ENCODE measurements at places on chromosomes 2 and 18.

- DNase-seq: no peak
These were observed 27.3 kb downstream of the LAMA3 start for GRCh38 chr18:23716516-23716915.

GRCh38 chr2:155730804-155731203, 601.7 kb downstream of the NR4A2 start:
- no peak for DNase-seq

- DNase-seq: no peak
These were observed 70.3 kb downstream of the SCN1A start for GRCh38 chr2:166057370-166058164.

DNA sequence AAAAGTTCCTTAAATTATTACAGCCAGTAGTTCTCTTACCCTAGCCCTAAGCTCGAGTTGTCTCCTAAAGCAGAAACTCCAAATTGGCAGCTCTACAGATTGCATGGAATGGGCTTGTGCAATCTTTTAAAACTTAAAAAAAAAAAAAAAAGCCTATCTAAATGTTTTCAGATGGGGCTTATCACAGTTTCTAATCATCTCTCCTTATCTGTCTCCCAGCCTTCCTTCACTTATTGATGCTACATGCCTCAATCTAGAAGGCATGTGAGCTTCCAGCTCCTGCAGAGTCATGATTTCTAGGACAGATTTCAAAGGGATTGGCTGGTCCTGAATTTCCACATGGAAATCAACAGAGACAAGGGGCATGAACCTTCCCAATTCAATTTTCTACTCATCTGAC, 33.1 kb upstream of the PELI1 start:
- no peak for DNase-seq

DNA sequence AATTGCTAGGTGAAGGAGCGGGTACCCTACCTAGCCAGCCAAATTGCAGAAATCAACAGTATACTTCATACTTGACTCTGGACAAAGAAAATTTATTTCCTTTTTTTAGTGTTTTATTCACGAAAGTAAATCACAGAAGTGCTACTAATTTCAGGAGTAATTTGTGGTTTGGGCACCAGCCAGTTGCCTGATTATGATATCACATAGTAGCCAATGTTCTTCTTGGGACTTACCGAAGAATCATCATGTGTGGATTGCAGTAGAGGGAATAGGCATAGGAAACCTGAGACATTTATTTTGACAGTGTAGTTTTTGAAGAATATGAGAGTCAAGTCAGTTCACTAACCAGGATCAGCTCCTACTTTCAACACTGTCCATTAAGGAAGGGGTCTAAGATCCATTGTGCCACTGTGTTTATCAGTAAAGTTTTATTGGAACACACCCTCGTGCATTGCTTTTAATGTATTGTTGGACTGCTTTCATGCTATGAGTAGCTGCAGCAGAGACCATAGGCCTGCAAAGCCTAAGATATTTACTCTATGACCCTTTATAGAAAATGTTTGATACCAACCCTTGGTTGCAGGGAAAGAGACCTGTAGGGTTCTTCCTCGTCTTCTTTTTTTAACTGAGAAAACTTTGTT, 32.1 kb downstream of the TNFRSF11A start:
- no peak for DNase-seq

GRCh38 chr18:62981566-62981965, 266.2 kb downstream of the PHLPP1 start:
- DNase-seq: no peak

GRCh38 chr2:9262671-9263171, 56.1 kb downstream of the ASAP2 start:
- no peak for DNase-seq

DNA sequence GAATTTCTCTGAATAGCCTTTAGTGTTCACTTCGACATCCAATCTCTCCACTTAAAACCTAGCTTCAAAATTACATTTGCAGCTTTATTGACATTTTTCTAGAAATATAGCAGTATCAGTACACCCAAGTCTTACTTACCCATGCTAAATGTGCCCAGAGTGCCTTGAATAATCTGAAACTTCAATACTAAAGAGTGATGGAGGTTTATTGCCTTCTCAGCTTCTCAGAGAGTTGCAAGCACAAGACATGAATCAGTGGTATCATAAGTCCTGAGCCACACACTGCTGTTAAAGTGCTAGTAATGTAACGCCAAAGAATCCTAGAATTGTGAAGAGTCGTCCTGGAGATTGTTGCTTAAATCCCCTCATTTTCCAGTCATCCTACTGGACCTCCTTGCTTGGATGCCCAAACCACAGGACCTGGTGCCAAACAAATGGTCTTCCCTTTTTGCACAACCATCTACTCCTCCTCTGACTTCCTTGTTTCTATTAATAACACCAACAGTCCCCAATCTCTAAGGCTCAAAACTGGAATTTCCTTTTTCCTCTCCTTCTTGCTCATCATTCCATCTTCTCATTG, 83.2 kb upstream of the SPATS2L start:
- DNase-seq: no peak

DNA sequence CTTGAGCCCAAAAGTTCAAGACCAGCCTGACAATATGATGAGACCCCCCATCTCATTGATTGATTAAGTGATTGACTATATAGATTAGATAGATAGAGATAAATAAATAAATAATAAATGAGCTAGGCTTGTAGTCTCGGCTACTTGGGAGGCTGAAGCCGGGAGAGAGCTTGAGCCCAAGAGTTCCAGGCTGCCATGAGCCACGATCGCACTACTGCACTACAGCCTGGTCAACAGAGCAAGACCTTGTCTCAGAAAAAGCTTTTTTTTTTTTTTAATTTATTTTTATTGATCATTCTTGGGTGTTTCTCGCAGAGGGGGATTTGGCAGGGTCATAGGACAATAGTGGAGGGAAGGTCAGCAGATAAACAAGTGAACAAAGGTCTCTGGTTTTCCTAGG, 12.4 kb downstream of the EIPR1 start:
- DNase-seq: no peak

DNA sequence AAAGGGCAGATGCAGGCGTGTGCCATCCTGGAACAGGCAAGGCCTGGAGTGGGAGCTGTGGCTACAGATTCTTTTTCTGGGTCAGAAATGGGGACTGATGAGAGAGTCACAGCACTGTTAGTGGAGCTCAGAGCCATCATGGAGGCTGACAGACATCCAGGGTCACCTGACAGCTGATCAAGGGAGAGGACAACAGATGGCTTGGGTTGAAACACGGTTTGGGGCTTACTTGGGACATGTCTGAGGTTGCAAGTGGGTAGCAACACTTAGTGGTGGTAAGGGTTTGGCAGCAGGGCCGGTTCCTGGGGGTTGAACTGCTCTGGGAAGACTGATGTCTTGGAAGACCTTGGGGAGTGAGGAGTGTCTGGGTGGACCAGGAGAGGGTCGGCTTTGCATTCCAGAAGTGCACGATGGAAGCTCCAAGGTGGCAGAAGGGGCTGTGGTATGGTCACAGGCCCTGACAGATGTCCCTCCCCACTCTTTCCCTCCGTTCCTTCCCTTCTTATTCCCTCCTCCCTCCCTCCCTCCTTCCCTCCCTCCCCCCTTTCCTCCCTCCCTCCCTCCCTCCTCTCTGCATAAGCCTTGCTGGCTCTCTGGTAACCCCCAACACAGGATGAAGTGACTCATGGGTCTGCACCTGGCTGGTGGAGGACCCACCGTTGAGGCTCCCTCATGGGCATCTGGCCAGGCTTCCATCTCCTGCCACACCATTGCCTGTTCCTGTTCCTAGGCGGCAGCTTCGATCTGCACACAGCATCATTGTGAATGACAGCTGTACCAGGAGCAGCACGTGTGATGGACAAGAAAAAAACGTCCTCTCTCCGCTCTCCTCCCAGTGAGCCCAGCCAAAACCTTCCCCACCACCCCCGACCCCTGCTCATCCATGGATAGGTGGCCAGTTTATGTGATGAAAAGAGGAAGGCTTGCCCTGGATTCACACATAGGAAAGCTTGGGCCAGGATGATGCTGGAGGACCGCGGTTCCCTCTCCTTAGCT, 63.8 kb upstream of the RPL31 start:
- DNase-seq: no peak

GRCh38 chr18:63409301-63409700, 13.0 kb downstream of the VPS4B start:
- DNase-seq: no peak

DNA sequence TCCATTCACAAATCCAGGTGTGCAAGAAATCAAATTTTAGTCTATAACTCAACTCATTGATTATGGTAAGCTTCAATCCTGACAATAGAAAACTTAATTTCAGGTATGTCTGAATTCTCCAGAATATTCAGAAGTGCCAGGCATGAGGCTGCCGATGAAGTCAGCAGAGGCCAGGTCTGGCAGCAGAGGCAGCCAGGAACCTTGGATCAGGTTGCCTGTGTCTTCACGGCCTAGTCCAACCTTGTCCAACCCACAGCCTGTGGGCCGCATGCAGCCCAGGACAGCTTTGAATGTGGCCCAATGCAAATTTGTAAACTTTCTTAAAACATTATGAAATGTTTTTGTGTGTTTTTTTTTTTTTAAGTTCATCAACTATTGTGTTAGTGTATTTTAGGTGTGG, 46.9 kb upstream of the ASPRV1 start:
- DNase-seq: no peak

DNA sequence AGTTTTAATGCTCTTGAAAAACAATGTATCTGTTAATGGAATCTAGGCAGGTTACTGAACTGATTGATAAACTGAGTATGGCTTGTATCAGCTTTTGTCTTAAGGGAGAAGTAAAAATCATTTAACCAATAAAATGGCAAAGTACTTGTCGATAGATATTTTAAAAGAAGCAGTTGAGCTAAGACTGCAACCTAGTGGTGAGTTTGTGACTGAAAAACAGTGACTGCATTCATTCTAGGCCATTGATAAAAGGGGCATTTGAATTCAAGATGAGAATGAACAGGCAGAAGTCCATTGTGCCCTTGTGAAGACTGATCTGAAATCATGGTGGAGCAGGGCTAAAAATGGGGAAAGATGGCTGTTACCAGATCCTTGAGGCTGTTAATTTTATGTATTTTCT, 59.4 kb upstream of the MSTN start:
- DNase-seq: no peak

DNA sequence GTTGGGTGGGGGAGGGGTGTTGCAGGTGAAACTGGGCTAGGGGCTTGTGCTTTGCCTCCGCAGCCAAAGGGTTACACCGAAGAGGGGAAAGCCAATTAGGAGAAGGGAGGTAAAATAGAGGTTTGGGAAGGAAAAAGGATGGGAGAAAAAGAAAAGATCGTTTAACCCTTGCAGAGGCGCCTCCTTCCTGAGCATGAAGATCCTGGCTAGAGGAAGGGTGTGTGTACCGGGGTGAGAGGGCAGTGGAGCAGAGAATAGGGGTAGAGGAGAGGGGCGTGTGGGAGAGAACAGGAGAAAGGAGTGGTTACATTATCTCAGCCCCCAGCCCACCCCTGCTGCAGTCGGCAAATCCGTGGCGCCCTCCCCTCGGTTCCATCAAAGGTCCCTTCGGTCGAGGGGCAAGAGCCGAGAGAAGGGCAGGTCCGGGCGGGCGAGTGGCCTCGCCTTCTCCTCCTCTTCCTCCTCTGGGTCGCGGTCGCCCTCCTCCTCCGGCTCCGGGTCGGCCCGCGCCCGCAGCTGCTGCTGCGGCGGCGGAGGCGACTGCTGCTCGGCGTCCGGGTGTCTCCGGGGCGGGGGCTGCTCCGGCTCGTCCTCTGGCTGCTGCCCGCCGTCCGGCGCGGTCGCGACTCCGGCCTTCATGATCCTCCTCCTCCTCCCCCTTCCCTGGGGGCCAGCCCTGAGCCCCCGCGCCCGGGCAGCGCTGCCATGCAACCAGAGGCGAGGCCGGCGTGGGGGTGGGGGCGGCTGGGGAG, 1.1 kb downstream of the MARCHF4 start:
- DNase-seq: no peak

- DNase-seq: no peak
These were observed 295.1 kb upstream of the KYNU start for GRCh38 chr2:142582317-142582716.

GRCh38 chr2:156526950-156527636, 90.9 kb downstream of the GPD2 start:
- DNase-seq: no peak

- no peak for DNase-seq
These were observed 18.5 kb downstream of the DSG2 start for GRCh38 chr18:31516437-31516836.

DNA sequence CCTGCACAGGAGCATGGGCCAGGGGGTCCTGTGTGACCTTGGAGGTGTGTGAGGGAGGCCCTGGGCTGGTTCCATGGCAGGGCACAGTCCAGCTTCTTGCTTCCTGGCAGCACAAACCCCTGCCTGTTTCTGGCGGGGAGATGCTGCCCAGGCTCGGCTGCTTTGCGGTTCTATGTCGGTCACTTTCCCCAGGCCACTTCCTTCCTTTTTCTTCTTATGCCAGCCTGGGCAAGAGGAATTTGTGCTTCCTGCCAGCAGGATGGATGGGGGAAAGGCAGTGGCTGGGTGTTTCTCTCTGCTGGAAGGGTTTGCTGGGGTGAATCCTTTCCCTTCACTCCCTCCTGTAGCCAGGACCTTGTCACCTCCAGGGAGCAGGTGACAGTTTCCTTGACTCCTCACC, 24.3 kb downstream of the ASAP2 start:
- DNase-seq: no peak

GRCh38 chr2:179954026-179954425, 53.1 kb downstream of the CWC22 start:
- DNase-seq: no peak

- no peak for DNase-seq
These were observed 282.4 kb upstream of the RAB12 start for GRCh38 chr18:8326763-8327394.

DNA sequence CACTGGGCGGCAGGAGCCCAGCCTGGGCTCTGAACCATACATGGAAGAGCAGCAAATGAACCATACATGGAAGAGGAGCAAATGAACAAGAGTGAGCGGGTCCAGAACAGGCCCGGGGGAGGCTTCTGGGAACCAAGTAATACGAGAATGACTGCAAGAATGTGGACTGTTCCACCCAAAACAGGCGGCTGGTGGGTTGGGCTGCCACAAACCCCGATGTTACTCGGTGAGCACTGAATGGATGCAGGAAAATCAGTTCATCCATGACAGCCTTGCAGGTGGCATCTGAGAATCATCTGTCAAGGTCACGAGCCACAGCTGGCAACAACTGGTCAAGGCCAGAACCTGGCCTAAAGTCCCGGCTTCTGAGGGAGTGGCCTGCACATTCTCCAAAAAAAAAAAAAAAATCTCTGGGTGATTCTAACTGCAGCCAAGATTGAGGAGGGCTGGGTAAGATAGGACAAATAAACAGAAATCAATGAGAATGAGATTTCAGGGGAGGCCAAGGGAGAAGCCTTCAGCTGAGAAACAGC, 106.1 kb downstream of the ZNF516 start:
- no peak for DNase-seq

GRCh38 chr2:96521219-96521618, 15.3 kb upstream of the ARID5A start:
- DNase-seq: no peak

- no peak for DNase-seq
These were observed 203.8 kb downstream of the TNS1 start for GRCh38 chr2:217798743-217799562.

- DNase-seq: no peak
These were observed 9.6 kb downstream of the SSB start for GRCh38 chr2:169808221-169808620.

- no peak for DNase-seq
These were observed 143.7 kb upstream of the ZFP36L2 start for GRCh38 chr2:43370146-43370545.

- no peak for DNase-seq
These were observed 21.3 kb upstream of the ARL5A start for GRCh38 chr2:151849413-151850010.

All from NCI-H1048 (cell line).